ENCODE measurements at places on chromosomes 4 and X.

GRCh38 chr4:139530833-139531427, 25.1 kb downstream of the SETD7 start:
- peak; percentile 81 for DNase-seq

DNA sequence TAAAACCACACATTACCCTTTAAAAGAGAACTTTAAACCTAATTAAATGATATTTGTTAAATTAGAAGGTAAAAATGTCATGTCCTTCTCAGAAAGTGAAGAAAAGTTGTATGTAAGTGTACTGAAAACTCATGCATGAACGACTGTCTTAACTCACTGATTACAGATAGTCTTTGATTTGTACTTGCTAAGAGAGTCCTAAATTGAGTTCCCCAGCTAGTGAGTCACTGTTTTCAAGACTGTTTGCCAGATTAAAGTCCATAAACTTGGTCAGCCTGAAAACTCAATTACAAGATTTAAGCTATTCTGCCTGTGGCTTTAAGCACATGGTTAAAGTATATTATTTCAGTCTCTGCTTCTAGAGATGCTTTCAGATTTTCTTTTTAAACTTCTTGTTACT, 124.9 kb upstream of the ZCCHC13 start:
- no peak for DNase-seq

GRCh38 chrX:111035256-111035655, 60.7 kb upstream of the PAK3 start:
- DNase-seq: no peak

- peak; percentile 4 for DNase-seq
Observed at GRCh38 chrX:19563746-19564145, 48.4 kb upstream of the MAP3K15 start.

DNA sequence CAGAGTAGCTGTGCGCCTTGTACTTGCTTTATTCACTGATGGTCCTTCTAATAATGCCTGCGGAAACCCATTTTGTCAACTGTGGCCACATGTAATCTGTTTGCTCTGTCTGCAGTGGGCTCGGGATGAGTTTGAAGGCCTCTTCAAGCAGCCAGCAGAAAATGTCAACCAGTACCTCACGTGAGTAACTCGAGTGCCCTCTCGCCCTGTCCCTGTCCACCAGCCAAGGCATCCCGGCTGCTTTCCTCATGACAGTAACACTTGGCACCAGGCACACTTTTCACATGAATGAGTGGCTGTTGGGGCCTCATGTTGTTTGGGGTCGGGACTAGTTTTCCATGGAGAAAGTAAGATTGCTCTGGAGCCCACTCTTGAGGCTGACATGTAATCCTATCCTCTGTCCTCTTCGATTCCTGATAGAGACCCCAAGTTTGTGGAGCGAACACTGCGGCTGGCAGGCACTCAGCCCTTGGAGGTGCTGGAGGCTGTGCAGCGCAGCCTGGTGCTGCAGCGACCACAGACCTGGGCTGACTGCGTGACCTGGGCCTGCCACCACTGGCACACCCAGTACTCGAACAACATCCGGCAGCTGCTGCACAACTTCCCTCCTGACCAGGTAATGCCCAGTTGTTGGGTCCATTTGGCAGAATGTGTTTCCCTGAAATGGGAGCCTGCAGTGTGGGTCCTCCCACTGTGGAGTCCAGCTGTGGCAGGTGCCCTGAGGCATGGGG, 8.8 kb upstream of the CDK16 start:
- no peak for DNase-seq

- DNase-seq: no peak
Observed at GRCh38 chrX:49260221-49260985, 4.1 kb downstream of the FOXP3 start.

DNA sequence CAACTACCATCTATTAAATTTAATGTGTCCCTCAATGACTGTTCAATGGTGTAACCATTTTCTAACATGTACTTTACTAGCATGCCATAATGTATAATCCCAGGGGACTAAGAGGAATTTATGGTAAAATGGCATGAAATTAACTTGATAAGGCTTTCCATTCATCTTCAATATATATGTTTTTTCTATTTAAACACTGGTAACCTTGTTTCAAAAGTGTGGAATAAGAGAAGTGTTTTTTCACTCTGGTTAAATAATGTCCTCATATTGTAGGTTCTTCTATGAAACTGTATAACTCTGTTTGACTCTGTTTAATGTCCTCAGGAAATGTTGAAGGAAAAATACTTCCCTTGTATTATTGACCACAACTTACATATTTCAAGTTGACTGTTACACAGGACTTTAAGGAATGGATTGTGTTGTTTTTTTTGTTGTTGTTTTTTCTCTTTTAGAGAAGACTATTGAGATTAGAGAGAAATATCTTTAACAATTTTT, 113.8 kb upstream of the ARSJ start:
- DNase-seq: no peak

- no peak for DNase-seq
Observed at GRCh38 chr4:5878359-5878758, 14.5 kb downstream of the CRMP1 start.

GRCh38 chr4:86564795-86565194, 29.3 kb upstream of the PTPN13 start:
- peak; percentile 80 for DNase-seq

All from hematopoietic multipotent progenitor cell treated with erythropoietin and hydrocortisone succinate and interleukin-3 and kit ligand, for 4 days (in vitro differentiated cells).